Skin of body (tissue), 3 donors: ENCODE measurements at places on chromosomes 1 and 21. TPM values are rescaled to one million over a fixed set of nuclear protein-coding genes. Genes with fewer than 3 reads are reported as not detected.

DNA sequence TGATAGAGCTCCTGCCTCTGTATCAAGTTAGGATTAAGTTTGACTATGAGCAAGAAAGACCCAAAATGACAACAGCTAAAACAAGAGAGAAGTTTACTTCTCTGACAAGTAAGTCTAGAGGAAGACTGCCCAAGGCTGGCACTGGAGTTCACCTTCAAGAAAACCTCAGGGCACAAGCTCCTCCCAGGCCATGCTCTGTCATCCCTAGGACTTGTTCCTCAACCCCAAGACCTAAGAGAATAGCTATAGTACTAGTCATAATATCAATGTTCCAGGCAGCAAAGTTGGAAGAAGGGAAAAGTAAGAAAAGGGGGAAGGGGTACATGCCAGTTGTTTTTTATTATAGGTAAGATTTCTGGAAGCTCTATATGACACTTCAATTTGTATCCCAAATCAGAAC lies 26.4 kb upstream of the DARS2 start:
- no peak for DNase-seq

DNA sequence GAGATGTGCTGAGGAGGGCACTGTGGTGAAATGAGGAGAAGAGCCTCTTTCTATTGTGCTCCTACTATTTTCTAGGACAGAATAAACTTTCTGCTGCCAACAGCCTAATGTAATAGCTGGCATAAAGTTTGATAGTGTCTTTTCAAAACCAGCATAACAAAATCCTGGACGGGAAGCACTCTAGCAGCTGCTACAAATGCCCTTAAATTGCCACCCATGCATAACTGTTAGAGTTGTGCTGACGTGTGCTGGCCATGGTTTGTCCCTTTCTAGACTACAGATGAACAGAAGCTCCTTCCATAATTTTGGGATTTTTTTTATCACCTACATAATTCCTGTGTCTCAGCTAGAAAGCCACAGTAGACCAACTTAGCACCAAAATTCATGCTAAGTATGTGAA lies 88.5 kb upstream of the DEPDC1 start:
- DNase-seq, result no peak

DNA sequence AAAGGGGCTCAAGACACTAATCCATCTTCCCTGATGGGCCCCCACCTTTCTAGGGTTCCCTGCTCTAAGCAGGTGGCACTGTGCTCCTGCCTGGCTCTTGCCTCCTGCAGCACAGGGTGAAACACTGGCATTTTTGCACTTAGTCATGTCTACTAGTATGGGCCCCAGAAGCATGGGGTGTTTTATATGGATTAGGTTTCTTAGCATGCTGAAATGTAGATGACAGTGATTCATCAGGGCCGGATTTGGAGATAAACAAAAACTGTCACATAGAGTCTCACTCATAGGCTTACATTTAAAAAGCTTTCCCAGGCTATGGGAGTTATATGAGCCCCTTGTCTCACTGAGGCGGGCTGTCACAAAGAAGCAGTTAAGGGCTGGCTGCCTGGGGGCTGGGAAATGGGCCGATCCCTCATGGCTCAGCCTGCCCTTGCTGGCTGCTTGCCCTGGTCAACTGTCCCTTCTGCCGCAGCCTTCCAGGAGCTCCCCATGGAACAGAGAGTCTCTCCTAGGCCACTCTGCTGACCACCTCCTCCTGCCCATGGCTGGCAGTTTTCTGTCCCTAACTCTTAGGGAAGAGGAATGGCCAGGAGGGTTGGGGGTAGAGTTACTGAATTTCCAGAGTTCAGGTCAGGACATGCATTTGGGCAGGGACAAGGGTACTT lies 6.5 kb downstream of the GALNT2 start:
- no peak for DNase-seq

- no peak for DNase-seq
Measured at GRCh38 chr1:32341971-32342370, 5.9 kb upstream of the MARCKSL1 start.

DNA sequence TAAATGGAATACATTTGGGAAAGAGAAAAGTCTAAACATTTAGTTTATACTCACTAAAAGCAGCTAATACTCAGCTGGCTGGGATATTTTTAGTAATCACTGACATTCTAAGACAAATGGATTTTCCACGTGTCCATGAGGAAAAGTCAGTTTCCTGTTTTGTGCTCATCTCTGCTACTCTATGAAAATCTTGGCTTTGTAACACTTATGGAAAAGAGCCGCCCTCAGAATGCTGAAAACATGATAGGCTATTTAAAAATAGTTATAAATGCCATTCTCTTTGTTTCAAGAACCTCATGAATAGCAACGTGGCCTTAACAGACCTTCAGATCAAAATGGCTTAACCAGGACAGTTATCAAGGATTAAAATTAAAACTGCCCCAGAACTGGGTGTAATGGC lies 29.9 kb downstream of the MRAP start:
- DNase-seq, result peak; percentile 8

- no peak for DNase-seq
Measured at GRCh38 chr1:45647248-45648021, 23.6 kb upstream of the CCDC17 start.

GRCh38 chr1:21531241-21531640 lies 22.0 kb downstream of the ALPL start:
- no peak for DNase-seq

- DNase-seq, result no peak
Measured at GRCh38 chr1:164320790-164321731, 237.9 kb upstream of the PBX1 start.

GRCh38 chr1:151639466-151639865 lies 27.6 kb downstream of the SNX27 start:
- DNase-seq, result no peak

DNA sequence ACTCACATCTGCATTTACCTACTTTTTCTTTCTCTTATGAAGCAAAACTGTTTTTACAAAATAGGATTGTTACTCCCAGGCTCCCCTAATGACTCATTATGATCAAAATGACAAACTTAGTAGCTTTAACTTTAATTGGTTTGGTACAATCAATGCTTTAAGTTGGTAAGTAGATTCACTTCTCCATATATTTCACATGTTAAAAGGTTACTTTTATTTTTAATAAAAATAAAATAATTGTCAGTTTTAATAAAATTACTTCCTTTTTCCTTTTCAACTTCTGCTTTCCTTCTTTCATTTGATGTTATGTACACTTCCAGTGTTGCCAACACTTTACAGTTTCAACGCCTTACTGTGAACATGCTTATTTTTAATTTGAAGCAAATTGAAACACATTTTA lies 477.6 kb downstream of the SETD4 start:
- no peak for DNase-seq

DNA sequence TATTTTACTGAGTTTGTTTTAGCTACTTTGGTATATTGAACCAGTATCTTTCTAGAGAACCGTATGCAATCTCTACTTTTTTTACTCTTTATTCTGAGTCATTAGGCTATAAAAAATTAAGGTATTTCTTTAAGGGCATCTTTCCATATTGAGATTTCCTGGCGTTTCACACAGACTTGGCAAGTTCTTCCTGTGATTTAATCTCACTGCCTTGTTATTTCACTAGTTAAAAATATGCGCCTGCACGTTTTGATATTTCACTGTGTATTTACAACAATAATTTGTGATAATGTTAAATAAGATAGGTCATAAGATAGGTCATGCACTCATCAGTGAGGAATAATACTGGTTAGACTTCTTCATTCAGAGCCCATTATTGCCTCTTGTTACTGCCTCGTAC lies 16.2 kb upstream of the CR1L start:
- DNase-seq, result no peak

- DNase-seq, result no peak
Measured at GRCh38 chr21:29321217-29321616, 22.5 kb downstream of the BACH1 start.

DNA sequence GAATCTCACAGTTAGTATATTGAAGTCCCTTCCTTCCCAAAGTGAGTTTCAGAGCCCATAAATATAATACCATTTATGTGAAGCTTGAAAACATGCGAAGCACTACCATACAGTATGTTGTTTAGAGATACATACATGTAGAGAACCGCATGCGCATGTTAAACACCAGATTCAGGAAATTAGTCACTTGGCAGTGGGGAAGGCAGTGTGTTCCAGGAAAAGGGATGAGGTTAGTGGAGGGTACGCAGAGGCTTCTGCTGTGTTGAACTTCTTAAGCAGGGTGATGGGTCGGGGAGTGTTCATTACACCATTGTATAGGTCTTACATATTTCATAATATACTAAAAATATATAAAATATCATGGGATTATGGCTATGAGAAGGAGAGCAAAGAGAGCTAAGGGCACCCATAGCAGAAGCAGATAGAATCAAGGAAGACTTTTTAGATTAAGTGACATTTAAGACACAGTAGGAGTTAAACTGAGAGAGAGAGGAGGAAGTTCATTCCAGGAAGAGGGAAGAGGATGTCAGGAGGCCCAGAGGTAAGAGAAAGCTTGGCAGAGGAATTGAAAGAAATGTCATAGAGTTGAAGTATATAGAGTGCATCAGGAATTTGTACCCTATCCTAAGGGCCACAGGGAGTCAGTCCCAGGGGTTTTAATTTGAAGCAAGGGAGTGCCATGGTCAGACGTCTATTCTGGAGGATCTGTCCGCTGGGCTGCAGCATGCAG lies 43.5 kb upstream of the SARS1 start:
- no peak for DNase-seq

- DNase-seq, result no peak
Measured at GRCh38 chr1:170593173-170594011, 61.4 kb downstream of the GORAB start.

GRCh38 chr1:175317309-175317708 lies 124.7 kb upstream of the KIAA0040 start:
- no peak for DNase-seq

DNA sequence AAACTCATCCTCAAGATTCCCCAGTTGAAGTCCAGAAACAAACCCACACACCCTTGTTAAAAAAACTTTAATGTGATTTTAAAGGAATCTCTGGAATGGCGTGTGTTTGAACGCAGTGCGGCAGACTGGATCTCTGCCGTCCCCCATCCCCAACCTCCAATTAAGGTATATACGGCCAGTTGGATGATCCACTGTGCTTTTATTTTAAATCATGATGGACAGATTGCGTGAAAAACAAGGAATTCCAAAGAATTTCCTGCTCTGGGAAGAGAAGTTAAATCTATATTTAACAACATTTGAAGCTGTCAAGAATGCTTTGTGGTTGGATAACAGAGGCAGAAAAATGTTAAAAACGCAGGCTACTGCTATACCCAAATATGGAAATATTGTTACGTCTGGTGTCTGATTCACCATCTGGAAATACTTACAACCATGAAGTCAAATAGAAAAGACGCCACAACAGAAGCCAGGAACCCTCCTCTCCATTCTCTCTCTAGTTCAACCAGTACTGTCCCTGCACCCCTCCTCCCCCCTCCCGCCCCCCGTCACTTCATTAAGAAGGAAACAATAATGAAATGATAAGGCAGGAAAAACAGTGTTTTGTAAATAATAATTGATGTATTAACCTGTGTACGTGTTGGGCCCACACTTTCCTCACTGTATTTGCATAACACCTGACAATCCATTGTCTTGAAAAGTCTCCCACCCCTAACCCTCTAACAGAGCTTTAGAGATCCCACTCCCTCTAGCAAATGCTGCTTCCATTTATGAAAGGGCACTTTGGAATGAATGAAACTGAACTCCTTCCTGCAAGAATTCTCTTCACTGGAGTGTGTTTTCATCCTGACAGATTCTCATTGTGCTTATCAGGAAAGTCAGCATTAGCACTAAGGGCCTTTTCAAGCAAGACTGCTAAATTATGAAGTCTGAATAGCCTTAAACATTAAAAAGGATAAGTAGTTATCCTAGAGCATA lies 2.0 kb upstream of the CCN1 start:
- DNase-seq, result peak; percentile 90

GRCh38 chr1:42006836-42007235 lies 88.1 kb upstream of the HIVEP3 start:
- no peak for DNase-seq

GRCh38 chr1:12052997-12053686 lies 10.0 kb upstream of the TNFRSF8 start:
- no peak for DNase-seq

GRCh38 chr1:172654535-172654934 lies 4.4 kb upstream of the FASLG start:
- DNase-seq, result no peak

DNA sequence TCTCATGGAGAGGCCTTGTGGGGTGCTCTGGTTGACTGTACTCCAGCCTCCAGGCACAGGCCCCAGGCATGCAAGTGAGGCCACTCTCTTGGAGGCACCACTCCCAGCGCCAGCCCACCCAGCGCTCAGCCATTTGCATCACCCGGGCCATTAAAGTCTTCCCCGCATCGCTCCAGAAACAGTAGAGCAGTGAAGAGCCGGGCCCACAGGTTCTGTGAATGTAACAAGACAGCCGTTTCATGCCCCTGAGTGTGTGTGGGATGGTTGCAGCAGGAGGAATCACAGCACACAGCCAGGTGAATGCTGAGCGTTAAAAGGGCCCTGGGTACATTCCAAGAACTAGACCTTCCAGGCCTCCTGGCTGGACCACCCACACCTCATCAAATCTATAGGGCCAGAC lies 19.0 kb upstream of the CD2 start:
- no peak for DNase-seq

DNA sequence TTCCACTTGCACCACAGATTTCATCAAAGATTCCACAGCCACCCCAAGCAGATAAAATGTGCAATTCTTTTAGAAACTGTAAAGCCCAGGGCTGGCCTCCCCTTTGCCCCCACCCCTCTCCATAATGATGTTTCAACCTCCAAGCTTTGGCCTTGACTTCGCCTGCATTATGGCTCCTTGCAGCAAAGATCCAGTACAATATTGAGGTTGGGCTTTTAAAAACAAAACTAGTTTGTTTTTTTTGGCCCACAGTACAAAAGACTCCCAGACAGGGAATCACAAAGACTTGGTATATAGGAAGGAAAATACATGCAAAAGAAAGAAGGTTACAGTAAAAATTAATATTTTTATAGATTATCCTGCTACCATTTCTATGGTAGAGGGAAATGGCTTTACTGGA lies 356.5 kb upstream of the PTBP2 start:
- DNase-seq, result no peak

- no peak for DNase-seq
Measured at GRCh38 chr1:87119541-87120140, 205.2 kb downstream of the HS2ST1 start.

GRCh38 chr1:60655679-60656355 lies 426.5 kb upstream of the NFIA start:
- DNase-seq, result no peak

Gene AADACL4
- 0.79 TPM for total RNA-seq

Gene SMIM34
- total RNA-seq, result 0.59 TPM

Gene C1orf167
- 0.69 TPM for total RNA-seq

Gene ANKRD35
- total RNA-seq, result 12.9 TPM

Gene OR2AK2
- not detected for total RNA-seq
